ENCODE measurements at places on chromosomes 7 and 10.

DNA sequence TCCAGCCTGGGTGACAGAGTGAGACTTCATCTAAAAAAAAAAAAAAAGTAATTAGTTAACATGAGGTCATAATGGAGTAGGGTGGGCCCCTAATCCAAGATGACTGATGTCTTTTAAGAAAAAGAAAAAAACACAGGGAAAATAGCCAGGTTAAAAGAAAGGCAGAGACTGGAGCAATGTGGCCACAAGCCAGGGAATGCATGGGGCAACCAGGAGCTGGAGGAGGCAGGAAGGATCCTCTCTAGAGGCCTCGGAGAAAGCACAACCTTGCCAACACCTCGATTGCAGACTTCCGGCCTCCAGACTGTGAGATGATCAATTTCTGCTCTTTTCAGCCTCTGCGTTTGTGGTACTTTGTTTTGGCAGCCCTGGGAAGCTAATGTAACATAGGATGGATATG is 121.5 kb downstream of the ITIH5 start:
- no peak for ATAC-seq

GRCh38 chr10:11401264-11402235 is 209.9 kb downstream of the USP6NL start:
- no peak for ATAC-seq

DNA sequence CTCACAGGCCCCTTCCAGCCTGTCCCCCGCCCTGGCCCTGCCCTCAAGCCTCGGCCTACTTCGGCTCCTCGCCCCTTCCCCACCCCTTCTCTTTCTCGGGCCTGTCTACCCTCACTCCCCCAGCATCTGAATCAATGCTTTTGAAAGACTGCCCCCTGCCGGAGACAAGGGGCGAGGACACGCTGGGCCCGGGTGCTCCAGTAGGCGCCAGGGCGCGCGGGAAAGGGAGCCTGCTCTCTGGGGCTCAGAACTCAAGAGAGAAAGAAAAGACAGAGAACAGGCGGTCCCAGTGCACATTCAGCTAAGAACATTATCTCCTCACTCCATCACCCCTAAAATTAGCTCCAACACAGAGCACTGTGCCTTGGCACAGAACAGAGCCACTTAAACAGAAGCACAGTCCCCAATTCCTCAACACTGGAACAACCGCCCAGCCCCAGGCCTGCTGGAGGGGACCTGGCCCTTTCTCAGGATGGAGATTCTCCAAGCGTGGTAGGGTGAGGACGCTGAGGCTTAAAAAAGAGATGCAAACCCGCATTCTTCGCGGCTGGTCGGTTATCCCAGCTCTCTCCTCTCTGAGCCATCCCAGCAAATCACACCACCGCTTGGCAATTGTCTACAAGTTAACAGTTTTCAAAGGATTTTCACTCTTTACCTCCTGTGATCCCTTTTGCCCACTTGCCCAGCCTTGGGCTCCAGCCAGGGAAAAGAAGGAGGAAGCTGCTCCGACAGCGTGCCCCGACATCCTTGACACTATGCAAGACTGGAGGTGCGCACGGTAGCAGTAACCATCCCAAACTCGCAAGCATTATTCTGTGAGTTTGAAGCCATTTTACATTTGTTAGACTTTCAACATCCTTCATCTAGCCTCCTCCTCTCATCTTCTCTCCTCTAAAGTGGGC is 2.1 kb downstream of the GIGYF1 start:
- ATAC-seq: peak; percentile 71

DNA sequence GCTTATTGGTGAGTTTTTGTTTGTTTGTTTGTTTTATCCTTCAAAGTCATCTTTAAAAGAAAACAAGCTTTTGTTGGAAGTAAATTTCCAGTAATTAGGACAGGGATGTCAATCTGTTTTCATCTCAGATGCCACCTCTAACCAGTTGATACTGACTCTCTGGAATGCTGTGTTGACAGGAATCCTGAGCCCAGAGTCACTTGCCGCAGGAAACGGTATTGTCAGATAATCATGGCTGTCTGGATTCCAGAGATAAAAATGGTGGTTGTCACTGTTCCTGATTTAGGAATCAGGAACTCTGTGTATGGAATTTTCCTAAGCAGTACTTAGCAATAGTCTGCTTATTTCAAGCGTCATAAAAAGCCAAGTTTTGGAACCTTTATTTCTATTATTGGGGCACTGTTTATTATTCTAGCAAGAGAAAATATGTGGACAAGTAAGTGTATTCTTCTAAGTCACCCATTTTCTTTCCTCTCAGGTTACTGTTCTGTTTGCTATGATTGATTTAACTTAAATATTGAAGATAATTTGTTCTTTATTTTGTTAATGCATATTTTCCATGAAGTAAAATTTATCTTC is 39.2 kb downstream of the CDC123 start:
- no peak for ATAC-seq

DNA sequence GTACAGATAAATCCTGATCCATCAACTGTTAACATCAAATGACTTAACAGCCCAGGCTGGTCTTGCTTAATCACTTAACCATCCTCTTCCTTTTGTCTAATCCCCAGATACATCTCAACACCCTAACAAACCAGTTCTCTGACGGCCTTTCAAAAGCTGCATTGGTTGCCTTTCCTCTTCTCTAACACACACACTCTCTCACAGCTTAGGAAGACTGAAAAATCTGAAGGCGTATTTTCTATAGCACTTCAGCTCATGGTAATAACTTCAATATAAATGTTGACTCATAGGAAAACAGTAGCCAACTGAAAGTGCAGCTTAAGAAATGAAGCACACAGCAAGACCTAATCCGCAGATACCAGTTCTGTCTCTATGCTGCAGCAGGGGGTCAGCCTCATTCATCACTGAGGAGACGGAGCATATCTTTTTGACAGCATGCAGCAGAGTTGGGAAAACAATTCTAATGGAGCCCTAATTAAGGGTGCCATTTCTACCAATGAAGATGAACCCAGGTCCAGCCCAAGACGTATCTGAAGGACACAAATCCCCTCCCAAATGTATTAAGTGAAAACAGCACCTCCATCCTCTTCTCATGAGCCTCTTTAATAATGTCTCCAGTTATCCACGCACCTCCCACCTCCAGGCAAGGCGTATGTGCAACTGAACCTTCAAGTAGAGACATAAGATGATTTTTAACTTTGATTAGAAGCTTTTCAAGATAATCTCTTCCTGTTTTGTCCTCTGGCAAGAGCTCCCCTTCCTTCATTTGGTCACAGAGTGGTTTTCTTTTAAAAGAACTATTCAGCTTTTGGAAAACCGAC is 211.7 kb upstream of the NFE2L3 start:
- ATAC-seq: no peak

DNA sequence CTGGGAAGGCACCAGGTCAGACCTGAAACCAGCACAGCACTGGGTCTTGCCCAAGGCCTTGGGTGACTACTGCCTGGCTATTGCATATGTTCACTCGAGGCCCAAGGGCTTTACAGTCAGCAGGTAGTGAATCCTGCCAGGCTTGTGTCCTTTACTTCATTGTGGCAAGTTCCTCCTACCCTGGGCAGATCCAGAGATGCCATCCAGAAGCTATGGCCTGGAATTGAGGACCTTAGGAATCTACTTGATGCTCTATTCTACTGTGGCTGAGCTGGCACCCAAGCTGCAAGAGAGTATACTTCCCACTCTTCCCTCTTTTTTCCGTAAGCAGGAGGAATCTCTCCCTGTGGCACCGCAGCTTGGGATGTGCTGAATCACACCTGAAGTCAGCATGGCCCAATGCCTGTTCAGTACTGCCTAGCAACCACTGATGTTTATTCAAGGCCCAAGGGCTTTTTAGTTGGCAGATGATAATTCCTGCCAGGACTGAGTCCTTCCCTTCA is 246.7 kb upstream of the CTBP2 start:
- no peak for ATAC-seq

DNA sequence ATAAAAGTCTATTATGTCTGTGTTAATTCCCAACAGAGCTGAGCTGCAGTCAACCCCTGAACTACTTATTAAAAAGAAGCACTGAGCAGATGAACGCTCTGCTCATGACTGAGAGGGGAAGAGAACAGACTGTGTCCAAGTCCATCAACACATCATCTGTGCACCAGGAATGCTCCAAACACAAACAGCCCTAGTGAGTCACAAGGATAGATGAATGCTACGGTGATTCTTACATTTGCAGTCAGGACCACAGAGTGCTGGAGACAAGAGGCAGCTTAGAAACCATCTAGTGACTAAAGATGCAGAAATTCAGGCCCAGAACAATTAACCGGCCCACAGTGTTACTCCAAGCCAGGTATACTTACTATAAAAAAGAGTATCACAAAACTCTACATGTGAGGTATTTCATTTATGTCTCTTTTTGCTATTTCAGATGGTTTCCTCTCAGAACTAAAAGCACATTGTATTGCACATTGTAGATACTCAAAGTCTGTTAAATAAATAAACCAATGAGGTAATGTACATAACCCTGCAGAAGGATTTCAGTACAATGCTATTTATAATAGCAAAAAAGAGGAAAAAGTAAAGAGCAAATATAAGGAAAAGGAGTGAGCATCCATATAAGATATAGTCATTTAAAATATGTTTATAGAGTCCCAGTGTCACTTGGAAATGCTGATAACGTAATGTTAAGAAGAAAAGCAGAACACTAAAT is 159.2 kb downstream of the KCNMA1 start:
- ATAC-seq: no peak

GRCh38 chr7:39688611-39689480 is 65.5 kb downstream of the RALA start:
- no peak for ATAC-seq

DNA sequence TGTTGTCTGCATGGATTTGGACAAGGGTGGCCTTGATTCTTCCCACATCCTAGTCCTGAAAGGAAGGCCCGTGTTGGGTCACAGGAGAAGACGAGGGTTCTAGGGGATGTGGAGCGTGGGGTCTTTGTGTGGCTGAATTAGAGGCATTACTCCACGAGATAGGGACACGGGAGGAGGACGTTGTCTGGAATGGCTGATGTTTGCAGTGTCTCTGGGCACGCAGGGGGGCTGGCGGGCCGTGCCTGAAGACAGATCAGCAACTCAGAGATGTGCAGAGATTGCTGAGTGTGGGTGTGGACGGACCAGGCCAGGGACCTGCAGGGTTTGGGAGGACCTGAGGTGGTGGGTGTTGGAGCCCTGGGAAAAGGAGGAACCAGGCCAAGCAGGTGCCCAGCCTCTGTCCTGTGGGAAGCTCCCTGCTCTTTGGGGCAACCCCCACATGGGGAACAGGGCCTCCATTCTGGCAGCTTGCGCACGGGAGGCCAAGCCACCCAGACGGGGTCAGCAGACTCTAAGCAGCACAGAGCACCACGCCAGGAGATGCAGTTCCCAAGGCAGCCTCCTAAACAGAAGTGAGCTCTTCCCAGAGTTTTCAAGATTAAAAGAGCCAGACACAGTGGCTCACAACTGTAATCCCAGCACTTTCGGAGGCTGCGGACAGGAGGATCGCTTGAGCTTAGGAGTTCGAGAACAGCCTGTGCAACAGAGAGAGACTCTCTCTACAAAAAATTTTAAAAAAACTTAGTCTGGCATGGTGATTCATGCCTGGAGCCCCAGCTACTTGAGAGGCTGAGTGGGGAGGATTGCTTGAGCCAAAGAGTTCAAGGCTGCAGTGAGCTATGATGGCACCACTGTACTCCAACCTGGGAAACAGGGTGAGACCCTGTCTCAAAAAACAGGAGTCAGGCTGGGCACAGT is 71.0 kb upstream of the GTF2I start:
- ATAC-seq: no peak

DNA sequence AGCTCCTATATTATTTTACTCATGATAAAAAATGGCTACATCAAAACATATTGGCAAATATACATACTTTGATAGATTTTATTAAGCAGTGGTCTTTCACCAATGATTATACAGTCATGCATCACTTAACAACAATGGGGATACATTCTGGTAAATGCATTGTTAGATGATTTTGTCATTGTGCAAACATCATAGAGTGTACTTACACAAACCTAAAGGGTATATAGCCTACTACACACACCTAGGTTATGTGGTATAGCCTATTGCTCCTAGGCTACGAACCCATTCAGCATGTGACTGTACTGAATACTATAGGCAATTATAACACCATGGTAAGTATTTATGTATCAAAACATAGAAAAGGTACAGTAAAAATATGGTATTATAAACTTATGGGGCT is 98.9 kb upstream of the IL6 start:
- no peak for ATAC-seq

DNA sequence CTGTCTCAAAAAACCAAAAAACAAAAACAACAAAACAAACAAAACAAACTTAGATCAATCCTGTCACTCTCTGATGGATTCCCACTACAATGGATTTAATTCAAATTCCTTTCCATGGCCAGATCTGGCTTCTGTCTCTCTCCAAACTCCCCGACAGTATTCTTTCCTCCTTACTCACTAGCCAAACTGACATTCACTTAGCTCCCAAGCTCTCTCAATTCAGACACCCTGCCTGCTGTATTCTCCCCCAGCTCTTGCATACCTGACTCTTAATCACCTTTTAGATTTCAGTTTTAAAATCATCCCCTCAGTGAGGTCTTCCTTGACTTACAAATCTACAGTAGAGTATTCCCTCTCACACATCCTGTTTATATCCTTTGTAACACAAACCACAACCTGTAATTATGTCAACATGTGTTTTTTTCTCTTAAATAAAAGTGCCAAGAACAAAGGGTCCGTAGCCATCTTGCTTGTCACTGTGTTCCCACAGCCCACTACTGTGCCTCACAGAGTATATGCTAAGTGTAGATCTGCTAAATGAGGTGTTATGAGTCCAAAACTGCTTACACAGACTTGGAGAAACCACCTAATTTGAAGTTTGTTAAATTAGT is 14.4 kb downstream of the HERPUD2 start:
- ATAC-seq: no peak

- no peak for ATAC-seq
Measured at GRCh38 chr10:78626471-78626870, 442.3 kb upstream of the ZMIZ1 start.

DNA sequence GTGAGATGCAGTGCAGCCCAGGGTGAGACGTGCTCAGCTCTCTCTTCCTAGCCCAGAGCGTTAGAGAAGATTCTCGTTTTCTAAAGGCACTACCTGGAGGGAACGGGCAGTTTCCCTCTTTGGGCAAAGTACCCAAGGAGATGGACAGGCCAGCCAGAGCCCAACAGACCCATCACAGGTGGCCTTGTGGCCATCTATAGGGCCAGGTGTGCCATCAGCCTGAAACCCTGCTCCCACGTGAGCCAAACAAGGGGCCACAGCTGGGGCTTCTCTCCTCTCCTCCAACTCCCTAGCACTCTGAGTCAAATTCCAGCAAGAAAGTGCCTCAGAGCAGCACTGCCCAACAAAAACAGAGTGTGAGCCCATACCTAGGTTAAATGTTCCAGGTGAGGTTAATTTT is 22.3 kb downstream of the CHST15 start:
- ATAC-seq: no peak
